ENCODE measurements at places on chromosomes 16 and 17. TPM values are rescaled to one million over a fixed set of nuclear protein-coding genes. Genes with fewer than 3 reads are reported as not detected.

The RHBDL3 gene
- not detected for total RNA-seq

The VMO1 gene
- total RNA-seq: not detected

The ARL5C gene
- total RNA-seq: not detected

The SNAI3 gene
- 0.18 TPM for total RNA-seq

The SLFN14 gene
- total RNA-seq: not detected

The NPIPA8 gene
- total RNA-seq: 9.4 TPM

The RNF167 gene
- 60.2 TPM for total RNA-seq

The CD19 gene
- total RNA-seq: not detected

The IL34 gene
- 0.23 TPM for total RNA-seq

The DRC3 gene
- 1.6 TPM for total RNA-seq

The KRT32 gene
- not detected for total RNA-seq

The PLXDC1 gene
- not detected for total RNA-seq

The PPM1E gene
- not detected for total RNA-seq

The LGALS9B gene
- total RNA-seq: not detected

The KRT39 gene
- total RNA-seq: not detected

The TMEM132E gene
- total RNA-seq: not detected

The HCRT gene
- total RNA-seq: not detected

The CCL4 gene
- total RNA-seq: not detected

The KRTAP9-4 gene
- total RNA-seq: not detected

The SPNS3 gene
- total RNA-seq: 0.66 TPM

The TNK1 gene
- 0.58 TPM for total RNA-seq

The SDR42E2 gene
- 0.21 TPM for total RNA-seq

The TBC1D3C gene
- not detected for total RNA-seq

The TBCD gene
- total RNA-seq: 163 TPM

The ABCC12 gene
- total RNA-seq: not detected

The CFAP97D1 gene
- not detected for total RNA-seq

The SYCE1L gene
- total RNA-seq: 28.6 TPM

The CACNG1 gene
- total RNA-seq: not detected
